ENCODE measurements at places on chromosomes 5 and 9. TPM values are rescaled to one million over a fixed set of nuclear protein-coding genes. Genes with fewer than 3 reads are reported as not detected.

Gene SOX30
- polyA plus RNA-seq: 0.02 TPM

Gene REEP2
- 0.52 TPM for polyA plus RNA-seq

Gene BSPRY
- polyA plus RNA-seq: 0.26 TPM

Gene HMCN2
- 0.39 TPM for polyA plus RNA-seq

Gene PCDHGA5
- 0.04 TPM for polyA plus RNA-seq

Gene STRBP
- 30.9 TPM for polyA plus RNA-seq

Gene GALNT12
- polyA plus RNA-seq: 2.1 TPM

Gene AQP3
- polyA plus RNA-seq: 51.4 TPM

Gene SPATA31D4
- polyA plus RNA-seq: not detected

Gene PCDHGA11
- polyA plus RNA-seq: 0.18 TPM

Gene PTPRD
- 0.09 TPM for polyA plus RNA-seq

Gene ANKDD1B
- 0.29 TPM for polyA plus RNA-seq

Gene TMEM252
- not detected for polyA plus RNA-seq

Gene BRINP1
- polyA plus RNA-seq: not detected

Gene KIF4B
- not detected for polyA plus RNA-seq

Gene RORB
- polyA plus RNA-seq: 0.02 TPM

Gene PCDHA1
- polyA plus RNA-seq: not detected

Gene TIGD6
- polyA plus RNA-seq: 3.5 TPM

Gene CCNJL
- polyA plus RNA-seq: 1.3 TPM

Gene PKD2L2
- polyA plus RNA-seq: not detected

Gene GFM2
- polyA plus RNA-seq: 15.4 TPM

Gene ANKRD18A
- polyA plus RNA-seq: 0.03 TPM

Gene ANKRD31
- 0.04 TPM for polyA plus RNA-seq

Gene ANXA1
- polyA plus RNA-seq: 45.5 TPM

Gene ZNF474
- not detected for polyA plus RNA-seq

Gene FRMD3
- 0.82 TPM for polyA plus RNA-seq

Gene CTXN3
- polyA plus RNA-seq: not detected

Gene FOXD4L6
- polyA plus RNA-seq: not detected

Gene STPG3
- not detected for polyA plus RNA-seq

Gene PCDHAC2
- 0.17 TPM for polyA plus RNA-seq

Gene MED10
- polyA plus RNA-seq: 50.4 TPM

Gene UIMC1
- 41.0 TPM for polyA plus RNA-seq

Gene SREK1
- 36.5 TPM for polyA plus RNA-seq
